G401 (cell line): ENCODE measurements at places on chromosomes 5 and 9. TPM values are rescaled to one million over a fixed set of nuclear protein-coding genes. Genes with fewer than 3 reads are reported as not detected.
A peak's percentile ranks its signal among the peaks of the same experiment; 100 is the strongest.

DNA sequence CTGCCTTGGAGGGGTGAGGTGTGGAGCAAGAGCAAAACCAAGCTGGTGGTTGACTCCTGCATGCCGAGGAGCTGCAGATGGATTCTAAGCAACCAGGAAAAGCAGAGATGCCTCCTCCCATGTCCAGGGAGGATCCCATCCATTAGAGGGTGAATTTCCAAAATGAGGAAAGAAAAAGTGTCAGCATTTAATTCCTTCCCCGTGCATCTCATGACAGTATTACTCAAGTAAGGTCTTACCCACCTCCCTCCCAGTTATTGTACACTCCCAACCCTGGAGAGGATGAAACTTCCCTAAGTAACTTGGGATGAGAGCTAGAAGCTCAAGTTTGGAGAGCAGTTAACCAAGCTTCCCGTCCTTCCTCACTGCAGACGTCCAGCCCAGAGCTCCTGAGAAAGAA is 19.9 kb downstream of the C9orf152 start:
- DNase-seq: no peak

GRCh38 chr9:4077499-4078102 is 222.3 kb downstream of the GLIS3 start:
- DNase-seq: peak; percentile 81

The PCDHB10 gene
- total RNA-seq: 0.44 TPM in 1 of 2 replicates, not detected in the other

DNA sequence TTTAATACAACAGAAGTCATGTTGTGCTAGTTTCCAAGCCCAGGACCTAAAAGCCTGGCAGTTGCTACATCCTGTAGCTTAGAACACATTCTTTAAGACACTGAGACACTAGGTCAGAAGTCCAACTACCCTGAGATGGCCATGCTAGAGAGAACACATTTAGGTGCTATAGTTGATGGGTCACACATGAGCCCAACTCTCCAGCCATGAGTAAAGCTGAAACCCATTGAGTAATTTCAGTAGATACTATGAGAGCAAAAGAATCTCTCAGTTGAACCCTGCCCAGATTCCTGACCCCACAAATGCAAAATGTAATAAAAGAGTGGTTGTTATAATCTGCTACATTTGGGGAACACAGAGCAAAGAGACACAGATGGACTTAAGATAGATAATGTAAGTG is 164.4 kb downstream of the SEMA5A start:
- no peak for DNase-seq

DNA sequence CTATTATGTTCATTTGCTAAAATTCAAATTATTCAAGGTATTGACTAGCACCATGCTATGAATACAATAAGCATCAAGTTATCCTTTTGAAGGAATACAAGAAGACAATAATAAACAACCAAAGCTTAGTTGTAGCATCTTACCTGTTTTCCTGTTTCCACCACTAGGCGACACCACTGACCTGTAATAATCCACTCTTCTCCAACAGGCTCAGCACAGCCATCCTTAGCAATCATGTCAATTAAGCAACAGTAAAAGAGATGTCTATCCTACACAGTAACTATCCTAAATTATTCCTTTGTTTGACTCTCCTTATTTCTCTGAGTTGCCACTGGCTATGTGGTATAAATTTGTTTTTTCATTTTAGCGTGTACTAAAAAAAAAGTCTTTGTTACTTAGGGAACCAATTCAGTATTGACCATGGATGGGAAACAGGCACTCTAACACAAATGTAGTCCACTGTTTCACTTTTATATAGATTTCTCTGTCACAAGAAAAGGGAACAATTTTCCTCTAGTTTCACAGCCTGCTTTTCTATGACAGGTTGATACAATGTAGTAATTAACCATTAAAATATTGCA is 46.2 kb downstream of the PCA3 start:
- peak; percentile 73 for DNase-seq

- DNase-seq: no peak
These were observed 196.1 kb downstream of the PCSK5 start for GRCh38 chr9:76086539-76086938.

- DNase-seq: peak; percentile 10
These were observed 61.9 kb downstream of the FAM78A start for GRCh38 chr9:131214286-131214856.

GRCh38 chr5:57442080-57442839 is 40.4 kb downstream of the ACTBL2 start:
- no peak for DNase-seq

DNA sequence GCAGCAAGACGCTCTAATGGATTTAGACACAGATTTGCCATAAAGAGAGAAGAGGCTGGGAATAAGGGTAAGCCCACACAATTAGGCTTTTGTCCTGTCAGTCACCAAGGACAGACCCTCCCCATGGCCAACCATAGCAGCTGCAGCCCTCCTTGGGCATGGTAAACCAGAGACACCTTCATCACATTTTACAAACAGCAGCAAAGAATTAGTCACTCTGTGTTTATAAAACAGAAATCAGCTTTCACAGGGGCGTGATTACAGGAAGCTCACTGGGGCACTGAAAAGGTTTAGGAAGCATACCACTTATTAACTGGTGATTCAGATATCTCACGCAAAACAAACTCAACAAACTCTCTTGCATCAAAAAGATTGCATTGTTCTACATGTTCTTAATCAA is 37.3 kb upstream of the ZNF622 start:
- no peak for DNase-seq

DNA sequence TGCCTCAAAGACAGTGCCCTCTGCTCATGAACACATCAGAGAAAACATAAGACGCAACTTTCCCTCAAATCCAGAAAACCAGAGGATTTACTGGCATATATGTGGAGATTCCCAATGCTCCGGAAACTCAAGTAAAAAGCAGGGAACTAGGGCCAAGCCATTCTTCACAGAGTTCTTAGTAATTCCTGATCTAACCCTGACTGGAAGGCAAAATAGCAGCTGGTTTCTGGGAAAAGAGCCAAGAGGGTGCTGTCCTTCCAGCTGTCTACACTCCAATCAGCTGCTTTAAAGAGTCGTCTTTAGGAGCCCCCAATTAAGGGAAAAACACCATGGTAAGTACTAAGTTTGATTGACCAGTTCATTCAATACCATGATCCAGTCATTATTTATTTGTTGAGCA is 49.6 kb downstream of the GNA14 start:
- DNase-seq: no peak

GRCh38 chr9:96391021-96391765 is 7.7 kb upstream of the SLC35D2 start:
- DNase-seq: no peak
